NCI-H2107 (cell line): ENCODE measurements at places on chromosomes 1 and 21.

DNA sequence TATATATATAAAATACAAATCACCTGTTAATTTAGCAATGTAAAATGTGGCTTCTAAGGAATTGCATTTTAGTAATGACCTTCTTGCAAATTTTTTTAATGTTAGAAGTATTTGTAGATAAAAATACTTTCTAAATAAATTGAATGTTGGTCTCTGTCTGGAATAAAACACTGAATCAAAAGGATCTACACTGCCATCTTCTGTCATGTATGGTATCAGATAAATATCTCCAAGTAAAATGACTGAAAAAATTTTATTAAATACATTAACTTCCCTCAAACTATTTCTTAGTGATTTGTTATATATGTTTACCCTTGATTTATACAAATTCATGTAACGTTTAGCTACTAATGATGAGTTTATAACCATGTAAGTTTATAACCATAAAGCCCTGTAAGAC, 2029.3 kb downstream of the MRPL39 start:
- no peak for DNase-seq

DNA sequence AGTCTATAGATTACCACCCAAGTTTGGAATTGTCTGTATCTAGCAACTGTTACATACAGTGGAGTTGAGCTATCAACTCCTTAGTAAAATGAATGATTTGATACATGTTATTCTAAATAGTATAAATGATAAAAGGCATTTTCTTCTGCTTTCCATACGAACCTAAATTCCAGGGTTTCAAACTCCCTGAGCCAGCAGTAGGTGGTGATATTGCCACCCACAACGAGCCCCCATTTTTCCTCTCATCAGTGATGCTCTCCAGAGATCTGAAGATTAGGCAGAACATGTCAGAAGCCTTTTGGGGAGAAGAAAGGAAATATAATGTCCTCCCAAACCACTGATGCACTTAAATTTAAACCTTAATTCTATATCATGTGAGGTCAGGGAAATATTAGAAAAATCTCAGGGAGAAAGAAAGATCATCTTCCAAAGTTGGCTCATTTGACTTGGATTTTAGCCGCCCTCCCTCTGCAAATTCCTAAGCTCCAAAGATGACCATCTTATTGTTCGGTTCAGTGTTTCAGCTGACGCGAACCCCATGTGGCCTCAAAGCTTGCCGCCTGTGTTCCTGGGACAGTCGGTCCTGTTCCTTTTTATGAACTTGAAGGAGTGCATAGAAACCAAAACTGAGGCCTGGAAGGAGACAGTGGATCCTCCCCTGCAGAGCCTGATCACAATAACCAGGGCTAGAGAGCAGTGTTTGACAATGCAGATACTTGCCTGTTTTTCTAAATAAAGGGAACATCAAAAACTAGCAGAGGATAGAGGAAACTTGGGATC, 2.3 kb downstream of the EVA1C start:
- no peak for DNase-seq

- no peak for DNase-seq
These were observed 276.2 kb downstream of the USP25 start for GRCh38 chr21:16005996-16006395.

GRCh38 chr1:28966617-28967016, 52.2 kb downstream of the EPB41 start:
- no peak for DNase-seq

DNA sequence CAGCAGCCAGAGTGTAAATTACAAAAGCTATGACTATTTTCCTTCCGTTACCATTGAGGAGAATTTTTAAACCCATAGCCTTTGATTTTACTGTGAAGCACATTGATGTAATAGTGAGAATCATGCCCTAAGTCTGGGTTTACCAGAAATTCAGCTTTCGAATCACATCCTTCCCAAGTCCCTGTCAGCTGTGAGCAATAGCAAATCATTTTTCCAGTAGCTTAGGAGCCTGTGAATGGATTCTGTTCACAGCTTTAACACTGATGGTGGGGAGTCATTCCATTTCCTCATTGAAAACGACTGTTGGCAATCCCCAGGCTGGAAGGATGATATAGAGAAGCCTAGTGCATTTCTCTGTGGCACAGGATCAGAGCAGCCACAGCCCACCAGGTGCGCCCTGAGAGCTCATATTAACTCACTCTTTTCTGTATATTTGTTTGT, 82.2 kb upstream of the C1orf105 start:
- DNase-seq = no peak

- no peak for DNase-seq
These were observed 62.8 kb downstream of the PAX7 start for GRCh38 chr1:18693256-18694098.

DNA sequence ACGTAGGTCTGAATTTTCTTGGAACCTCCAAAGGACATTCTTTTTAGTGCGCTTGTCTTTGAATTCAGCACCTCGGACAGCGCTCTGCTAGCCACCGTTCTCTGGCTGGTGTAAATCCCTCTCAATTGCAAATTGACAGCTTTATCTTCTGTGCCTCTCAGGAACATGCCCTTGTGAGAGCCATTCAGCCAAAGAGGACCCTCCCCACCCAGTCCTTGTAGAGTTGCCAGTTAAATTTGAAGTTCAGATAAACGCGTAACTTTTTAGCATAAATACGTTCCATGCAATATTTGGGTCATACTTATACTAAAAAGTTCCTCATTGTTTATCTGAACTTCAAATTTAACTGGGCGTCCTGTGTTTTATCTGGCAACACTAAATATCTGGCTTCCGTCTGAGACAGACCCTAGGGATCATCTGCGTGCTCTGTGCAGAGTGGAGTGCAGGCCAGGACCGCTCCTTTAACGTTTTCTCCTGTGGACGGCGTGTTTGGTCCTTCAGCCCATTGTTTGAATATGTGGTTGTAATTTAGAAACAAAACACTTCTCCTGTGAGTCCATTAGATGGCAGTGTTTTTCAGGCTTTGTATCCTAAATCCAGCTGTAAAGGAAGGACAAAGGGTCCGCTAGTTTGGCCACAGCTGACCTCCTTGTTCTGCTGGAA, 7.0 kb downstream of the KCNAB2 start:
- DNase-seq = no peak

GRCh38 chr1:12629511-12629956, 11.5 kb upstream of the DHRS3 start:
- DNase-seq = no peak

- no peak for DNase-seq
These were observed 71.5 kb downstream of the MIS18A start for GRCh38 chr21:32207406-32207716.

- DNase-seq = no peak
These were observed 2.9 kb downstream of the ARNT start for GRCh38 chr1:150873521-150873920.

- no peak for DNase-seq
These were observed 30.0 kb downstream of the LRRC3 start for GRCh38 chr21:44485254-44485793.
